ENCODE measurements at places on chromosomes 7 and 10.

- DNase-seq = no peak
These were observed 133.6 kb upstream of the JCAD start for GRCh38 chr10:30192846-30193608.

GRCh38 chr7:2393706-2394105 lies 9.7 kb upstream of the CHST12 start:
- DNase-seq = no peak

DNA sequence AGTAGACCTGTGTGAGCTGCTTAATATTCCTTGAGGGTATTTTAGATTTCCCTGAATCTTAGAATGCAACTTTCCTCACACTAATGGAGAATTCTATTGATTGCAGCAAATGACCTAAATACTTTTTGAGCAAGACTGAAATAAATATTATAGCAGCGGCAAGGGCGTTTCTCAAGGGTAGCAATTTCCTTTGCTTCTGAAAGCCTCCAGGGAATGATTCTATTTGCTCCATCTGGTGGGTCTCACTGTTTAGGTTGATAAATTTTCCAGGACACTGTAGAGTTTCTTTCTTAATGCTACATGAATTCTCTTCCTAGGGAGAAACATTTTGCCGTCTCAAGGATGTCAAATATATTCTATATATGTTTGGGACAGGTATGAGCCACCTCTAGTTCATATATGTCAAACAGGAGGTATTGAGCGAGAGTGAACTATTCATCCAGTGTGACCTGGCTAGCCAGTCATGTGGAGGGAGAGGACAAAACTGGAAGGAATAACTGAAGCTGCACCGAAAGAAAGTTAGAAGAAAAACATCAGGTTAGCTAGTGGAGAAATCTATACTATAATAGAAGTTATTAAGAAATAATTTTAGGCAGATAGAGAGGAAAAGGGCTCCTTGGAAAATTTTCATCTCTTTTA lies 57.9 kb upstream of the FZD8 start:
- DNase-seq = no peak

DNA sequence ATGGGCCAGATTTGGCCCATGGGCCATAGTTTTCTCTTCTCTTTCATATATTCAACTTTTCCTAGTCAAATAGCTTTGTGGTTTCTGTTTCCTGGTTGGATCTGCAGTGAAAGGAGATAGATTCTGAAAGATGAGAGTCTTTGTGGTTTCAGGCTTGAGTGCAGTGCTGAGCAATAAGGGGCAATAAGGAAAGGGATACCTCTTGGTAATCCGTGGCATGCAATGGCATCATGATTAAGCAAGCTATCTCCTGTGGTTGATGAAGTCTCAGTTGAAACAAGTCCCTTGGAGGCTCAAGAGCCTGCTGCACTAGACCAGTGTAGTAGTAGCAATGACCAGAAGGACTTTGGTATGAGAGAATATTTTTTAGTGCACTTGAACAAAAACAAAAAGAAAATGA lies 187.7 kb upstream of the CNTNAP2 start:
- DNase-seq = no peak

GRCh38 chr10:47332946-47333345 lies 10.7 kb downstream of the GDF2 start:
- no peak for DNase-seq

DNA sequence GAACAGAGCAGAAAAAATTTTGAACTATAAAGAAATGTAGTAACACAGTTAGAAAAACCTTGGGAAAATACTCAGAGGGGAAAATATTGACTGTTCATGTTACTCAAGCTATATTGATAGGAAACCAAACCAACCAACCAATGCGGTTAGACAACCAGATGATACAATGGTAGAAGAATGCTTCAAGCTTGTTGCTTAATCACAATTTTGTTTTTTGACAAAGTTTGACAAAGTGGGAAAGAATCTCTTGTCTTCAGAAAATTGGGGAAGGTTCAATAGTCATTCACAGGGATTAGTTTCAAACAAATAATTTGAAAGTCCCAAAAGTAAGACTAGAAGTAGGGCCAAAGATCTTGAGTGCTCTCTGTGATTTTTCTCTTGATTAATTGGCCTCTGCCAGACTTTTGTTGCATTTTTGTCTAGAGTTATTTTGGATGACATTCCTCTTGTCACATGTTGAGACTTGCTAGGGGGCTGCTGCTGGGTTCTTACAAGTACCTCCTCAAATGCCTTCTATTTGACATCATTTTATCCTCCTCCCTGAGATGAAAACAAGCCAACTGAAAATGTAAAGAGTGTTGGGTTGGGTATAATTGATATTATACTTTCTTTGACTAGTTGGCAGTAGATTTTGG lies 233.1 kb upstream of the PHYHIPL start:
- no peak for DNase-seq

DNA sequence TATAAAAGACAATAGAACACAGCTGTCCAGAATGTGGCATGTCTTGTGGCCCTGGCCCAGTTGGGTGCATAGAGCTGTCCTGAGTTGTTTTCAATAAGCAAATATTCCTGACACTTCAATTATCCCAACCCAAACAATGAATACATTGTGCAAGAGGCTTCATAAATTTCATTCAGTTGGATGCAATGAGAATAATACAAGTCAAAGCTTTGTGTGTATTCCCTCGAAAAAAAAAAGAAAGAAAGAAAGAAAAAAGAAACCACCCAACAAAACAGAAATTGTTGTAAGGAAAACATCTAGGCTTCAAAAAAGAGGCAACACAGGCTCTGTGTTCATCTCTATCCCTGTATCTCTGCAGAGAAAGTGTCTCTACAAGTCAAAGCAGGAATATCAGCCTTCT lies 138.7 kb upstream of the ADO start:
- DNase-seq = no peak

GRCh38 chr7:13627455-13627854 lies 362.0 kb downstream of the ETV1 start:
- no peak for DNase-seq

GRCh38 chr10:45325116-45325515 lies 9.7 kb upstream of the OR13A1 start:
- no peak for DNase-seq

DNA sequence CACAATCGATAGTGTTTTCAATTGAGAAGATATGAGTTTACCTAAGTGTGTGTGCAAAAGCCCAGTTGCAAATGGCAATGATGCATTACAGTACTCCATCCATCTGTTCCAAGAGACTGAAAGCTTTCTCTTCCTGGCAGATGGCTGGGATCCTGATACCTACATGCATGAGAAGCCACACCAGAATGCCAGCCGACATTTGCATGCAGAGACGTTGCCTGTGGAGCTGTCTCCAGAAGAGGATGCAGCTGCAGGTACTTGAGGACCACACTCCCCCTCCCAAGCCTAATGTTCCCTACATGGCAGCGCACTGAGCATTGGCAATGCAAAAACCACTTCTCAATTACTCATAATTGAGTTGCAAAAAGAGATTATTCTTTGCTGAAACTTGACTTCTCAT lies 332.1 kb downstream of the WDR11 start:
- no peak for DNase-seq

DNA sequence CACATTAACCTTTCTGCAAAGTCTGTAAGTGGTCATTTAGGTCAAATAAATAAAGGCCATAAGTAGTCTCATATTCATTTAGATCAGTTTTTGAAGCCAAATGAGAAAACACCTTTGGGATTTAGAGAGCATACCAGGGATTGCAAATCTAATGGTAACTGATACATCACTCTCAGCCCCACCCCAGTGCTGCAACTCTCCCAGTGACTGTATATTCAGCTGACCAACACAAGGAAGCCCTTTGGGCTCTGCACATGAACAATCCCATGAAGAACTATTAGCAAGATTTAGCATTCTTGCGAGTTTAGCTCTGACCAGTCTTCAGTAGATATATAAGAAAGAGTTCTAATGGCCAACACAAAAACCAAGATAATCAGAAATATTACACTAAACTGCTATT lies 252.3 kb downstream of the CSTF2T start:
- no peak for DNase-seq

DNA sequence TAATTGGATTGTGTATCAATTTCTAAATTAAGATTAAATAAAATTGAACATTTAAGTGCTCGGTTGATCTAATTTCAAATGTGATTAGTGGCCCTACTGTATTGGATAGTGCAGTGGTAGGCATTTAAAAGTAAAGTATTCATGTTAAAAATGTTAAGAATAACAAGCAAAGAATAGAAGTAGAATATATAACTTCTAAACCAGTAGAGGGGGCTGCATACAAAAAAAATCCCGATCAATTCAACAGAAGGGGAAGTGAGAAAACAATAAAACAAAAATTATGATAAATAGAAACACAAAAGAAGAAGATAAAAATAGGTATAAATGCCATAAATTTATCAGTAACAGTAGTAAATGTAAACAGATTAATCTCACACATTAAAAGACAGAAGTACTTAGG lies 24.9 kb upstream of the WDFY4 start:
- no peak for DNase-seq

- no peak for DNase-seq
These were observed 22.7 kb upstream of the AGFG2 start for GRCh38 chr7:100516135-100516812.
